ENCODE measurements at places on chromosomes 5 and 9.
A peak's percentile ranks its signal among the peaks of the same experiment; 100 is the strongest.

GRCh38 chr9:4328723-4329122 is 28.9 kb upstream of the GLIS3 start:
- DNase-seq: no peak

GRCh38 chr5:112979723-112980122 is 3.1 kb downstream of the DCP2 start:
- DNase-seq: no peak

DNA sequence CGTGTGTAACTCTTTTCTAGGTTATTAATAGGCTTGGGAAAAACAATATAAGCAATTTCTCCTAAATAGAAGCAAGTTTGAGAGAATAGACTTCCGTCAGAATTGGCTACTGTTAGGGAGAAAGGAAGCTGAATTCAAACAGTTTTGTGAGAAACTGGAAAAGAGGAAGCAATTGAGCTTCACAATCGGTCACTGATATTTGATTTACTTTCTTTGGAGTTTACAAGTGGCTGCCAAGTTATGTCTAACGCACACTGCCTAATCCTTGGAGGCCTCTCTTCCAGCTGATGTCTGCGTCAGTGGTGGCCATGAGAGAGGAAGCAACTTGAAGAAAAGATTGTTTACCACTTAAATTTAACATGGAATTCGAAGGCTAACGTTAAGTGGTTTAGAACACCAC is 319.5 kb downstream of the ADGRV1 start:
- DNase-seq: no peak

DNA sequence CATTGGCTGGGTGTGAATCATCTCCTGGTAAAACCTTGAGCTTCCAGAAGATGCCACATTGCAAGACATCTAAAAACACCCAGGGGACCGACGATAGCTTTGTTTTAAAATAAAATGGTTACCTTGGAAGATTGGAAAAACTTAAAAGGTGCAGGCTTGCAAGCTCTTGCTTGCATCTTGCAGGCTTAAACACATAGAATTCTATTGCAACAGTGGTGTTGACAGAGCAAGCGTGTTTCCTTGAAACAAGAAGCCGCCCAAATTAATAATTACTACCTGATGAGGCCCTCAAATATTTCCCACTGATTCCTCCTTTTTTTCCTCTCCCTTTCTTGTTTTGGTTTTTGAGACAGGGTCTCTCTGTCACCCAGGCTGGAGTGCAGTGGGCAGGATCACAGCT is 137.1 kb upstream of the BASP1 start:
- DNase-seq: no peak

- DNase-seq: peak; percentile 34
These were observed 95.8 kb downstream of the ALDH1A1 start for GRCh38 chr9:72856972-72857623.

Measured in B cell (primary cell).